Activated T-cell treated with anti-CD3 and anti-CD28 coated beads, Interleukin-2, amount 50 U/mL, for 72 hours (primary cell): ENCODE measurements at places on chromosomes 3 and 15. TPM values are rescaled to one million over a fixed set of nuclear protein-coding genes. Genes with fewer than 3 reads are reported as not detected.

- no peak overlapping the region for H3K27ac ChIP-seq
- H3K4me1 ChIP-seq, result no peaks in the 10 kb centered on the region
- H3K36me3 ChIP-seq, result no peaks in the 10 kb centered on the region
- no peaks in the 10 kb centered on the region for H3K27me3 ChIP-seq
- no peak overlapping the region for H3K4me3 ChIP-seq
Observed at GRCh38 chr3:28198161-28198560, 43.3 kb upstream of the CMC1 start.

GRCh38 chr15:53976844-53977392 lies 1.3 kb upstream of the UNC13C start:
- no peak overlapping the region for H3K27ac ChIP-seq
- H3K36me3 ChIP-seq, result no peaks in the 10 kb centered on the region
- DNase-seq, result no peak
- H3K4me3 ChIP-seq, result no peak overlapping the region
- H3K27me3 ChIP-seq, result peaks cover 30% of the 10 kb centered on the region

DNA sequence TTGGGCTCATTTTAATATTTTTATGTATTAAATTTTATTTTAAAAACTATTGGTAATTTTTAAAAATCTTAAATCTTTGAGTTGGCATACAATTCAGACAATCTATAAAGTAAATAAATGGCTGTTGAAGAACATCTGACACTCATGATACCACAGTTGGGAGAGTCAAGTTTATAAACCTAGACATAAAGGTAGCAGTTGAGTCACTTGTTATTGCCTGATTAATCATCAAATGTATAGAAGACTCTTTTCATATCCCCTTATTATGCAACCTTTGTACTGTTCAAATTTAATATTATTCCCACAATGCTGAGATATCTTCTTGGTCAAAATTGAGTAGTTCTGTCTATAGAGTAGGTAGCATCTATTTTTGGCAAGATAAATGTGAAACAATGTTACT lies 19.6 kb downstream of the PAQR9 start:
- H3K27ac ChIP-seq, result peak overlapping the region; percentile 91
- DNase-seq, result no peak
- peaks cover 2% of the 10 kb centered on the region for H3K36me3 ChIP-seq
- no peak overlapping the region for H3K4me3 ChIP-seq

DNA sequence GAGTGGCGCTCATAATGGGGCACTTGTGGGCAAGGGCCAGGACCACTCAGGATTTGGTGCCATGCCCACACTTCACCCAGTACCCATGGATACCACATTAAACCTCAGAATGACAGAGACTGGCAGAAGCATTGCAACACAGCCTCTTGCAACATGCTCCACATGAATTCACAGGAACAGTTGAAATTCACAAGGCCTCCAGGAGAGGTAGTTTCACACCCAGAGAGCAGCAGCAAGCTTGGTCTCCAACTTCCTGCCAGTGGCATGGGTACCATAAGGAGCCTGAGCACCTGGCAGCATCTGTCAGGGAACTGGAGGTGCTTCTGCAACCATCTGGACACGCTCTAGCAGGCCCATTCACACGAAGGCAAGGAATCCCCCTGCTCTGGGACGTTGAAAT lies 101.0 kb downstream of the OSBPL10 start:
- DNase-seq, result no peak
- no peaks in the 10 kb centered on the region for H3K27me3 ChIP-seq
- no peak overlapping the region for H3K27ac ChIP-seq
- no peak overlapping the region for H3K4me3 ChIP-seq
- peaks cover 6% of the 10 kb centered on the region for H3K4me1 ChIP-seq

- H3K27ac ChIP-seq, result peak overlapping the region; percentile 35
- H3K27me3 ChIP-seq, result no peaks in the 10 kb centered on the region
- no peaks in the 10 kb centered on the region for H3K36me3 ChIP-seq
- peaks cover 66% of the 10 kb centered on the region for H3K4me1 ChIP-seq
Observed at GRCh38 chr15:65796610-65797078, 4.6 kb upstream of the DENND4A start.

DNA sequence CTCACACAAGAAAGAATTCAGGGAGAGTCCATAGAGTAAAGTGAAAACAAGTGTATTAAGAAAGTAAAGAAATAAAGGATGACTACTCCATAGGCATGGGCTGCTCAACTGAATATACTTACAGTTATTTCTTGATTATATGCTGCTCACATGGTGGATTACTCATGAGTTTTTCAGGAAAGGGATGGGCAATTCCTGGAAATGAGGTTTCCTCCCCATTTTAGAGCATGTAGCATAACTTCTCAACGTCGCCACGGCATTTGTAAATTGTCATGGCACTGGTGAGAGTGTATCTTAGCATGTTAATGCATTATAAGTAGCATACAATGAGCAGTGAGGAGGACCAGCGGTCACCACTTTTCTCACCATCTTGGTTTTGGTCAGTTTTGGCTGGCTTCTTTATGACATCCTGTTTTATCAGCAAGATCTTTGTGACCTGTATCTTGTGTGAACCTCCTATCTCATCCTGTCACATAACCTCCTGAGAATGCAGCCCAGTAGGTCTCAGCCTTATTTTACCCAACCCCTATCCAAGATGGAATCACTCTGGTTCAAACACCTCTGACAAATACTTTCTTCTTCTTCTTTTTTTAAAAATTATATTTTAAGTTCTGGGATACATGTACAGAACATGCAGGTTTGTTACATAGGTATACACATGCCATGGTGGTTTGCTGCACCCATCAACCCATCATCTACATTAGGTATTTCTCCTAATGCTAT lies 849.7 kb downstream of the TBL1XR1 start:
- no peak overlapping the region for H3K4me3 ChIP-seq
- no peaks in the 10 kb centered on the region for H3K4me1 ChIP-seq
- no peaks in the 10 kb centered on the region for H3K27me3 ChIP-seq
- H3K27ac ChIP-seq, result no peak overlapping the region
- DNase-seq, result no peak

DNA sequence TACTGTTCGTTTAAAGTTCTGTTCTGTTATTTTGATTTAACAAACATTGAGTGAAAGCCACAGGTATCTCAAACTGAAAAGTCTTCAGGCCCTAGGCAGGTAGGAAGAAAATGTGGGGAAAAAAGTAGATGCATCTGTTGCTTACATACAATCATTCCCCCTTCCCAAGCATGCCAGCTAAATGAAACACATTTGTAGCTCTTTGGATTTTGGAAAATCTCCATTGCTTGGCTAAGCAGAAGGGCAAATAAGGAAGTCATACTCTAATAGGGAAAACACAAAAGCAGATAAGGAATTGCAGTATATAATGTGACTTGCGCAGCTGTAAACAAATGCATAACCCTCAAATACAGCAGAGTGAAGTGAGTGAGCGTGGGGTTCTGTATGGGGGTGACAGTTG lies 375.9 kb downstream of the FGF12 start:
- no peak for DNase-seq
- H3K36me3 ChIP-seq, result no peaks in the 10 kb centered on the region
- H3K4me3 ChIP-seq, result no peak overlapping the region
- no peak overlapping the region for H3K27ac ChIP-seq
- H3K27me3 ChIP-seq, result no peaks in the 10 kb centered on the region

DNA sequence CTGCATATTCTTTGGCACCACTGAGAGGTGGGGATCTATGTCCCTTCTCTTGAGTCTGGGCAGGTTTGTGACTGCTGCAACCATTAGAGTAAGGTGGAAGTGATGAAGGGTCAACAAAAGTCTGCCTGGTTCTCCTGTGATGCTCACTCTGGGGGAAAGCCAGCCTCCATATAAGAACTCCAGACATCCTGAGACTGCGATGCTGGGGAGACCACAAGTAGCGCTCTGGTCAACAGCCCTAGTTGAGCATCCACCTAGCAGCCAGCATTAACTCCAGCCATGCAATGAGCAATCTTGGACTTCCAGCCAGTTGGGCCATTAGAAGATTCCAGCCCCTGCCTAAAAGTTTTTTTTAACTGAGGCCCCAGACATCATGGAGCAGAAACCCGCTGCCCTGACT lies 62.8 kb downstream of the SCN11A start:
- DNase-seq, result no peak
- H3K4me3 ChIP-seq, result no peak overlapping the region
- no peaks in the 10 kb centered on the region for H3K27me3 ChIP-seq
- no peak overlapping the region for H3K27ac ChIP-seq
- no peaks in the 10 kb centered on the region for H3K4me1 ChIP-seq

- no peak overlapping the region for H3K27ac ChIP-seq
- peaks cover 14% of the 10 kb centered on the region for H3K4me1 ChIP-seq
- no peak overlapping the region for H3K4me3 ChIP-seq
- no peak for DNase-seq
- no peaks in the 10 kb centered on the region for H3K36me3 ChIP-seq
Observed at GRCh38 chr3:42749753-42750231, 23.3 kb downstream of the CCDC13 start.

GRCh38 chr3:45988804-45989203 lies 6.8 kb downstream of the FYCO1 start:
- peak overlapping the region; percentile 6 for H3K4me3 ChIP-seq
- no peaks in the 10 kb centered on the region for H3K27me3 ChIP-seq
- H3K36me3 ChIP-seq, result peaks cover 8% of the 10 kb centered on the region

SH3BP5 gene
- 7.4 TPM for total RNA-seq

GPR149 gene
- not detected for total RNA-seq

PP2D1 gene
- total RNA-seq, result not detected
